Regular cardiac myocyte (primary cell): ENCODE measurements at places on chromosomes 6 and 20. TPM values are rescaled to one million over a fixed set of nuclear protein-coding genes. Genes with fewer than 3 reads are reported as not detected.

Gene MEA1
- 65.1 and 125 TPM in 2 replicates for total RNA-seq

Gene THBD
- 18.0 and 20.3 TPM in 2 replicates for total RNA-seq

Gene NINL
- total RNA-seq: 3.1 and 10.1 TPM in 2 replicates

Gene OTOR
- not detected in 2 replicates for total RNA-seq

Gene TRIM10
- total RNA-seq: under 0.01 TPM in 1 of 2 replicates, not detected in the other

Gene KHDC1L
- total RNA-seq: not detected in 2 replicates

Gene SAMD5
- total RNA-seq: under 0.01 TPM in 2 replicates

Gene PDYN
- total RNA-seq: not detected in 2 replicates

Gene TMEM217
- total RNA-seq: 1.2 and 2.5 TPM in 2 replicates

Gene TP53RK
- total RNA-seq: 13.2 and 17.4 TPM in 2 replicates

Gene NKAIN4
- 0.19 TPM in 1 of 2 replicates, not detected in the other for total RNA-seq
